ENCODE measurements at places on chromosomes 4 and X.

DNA sequence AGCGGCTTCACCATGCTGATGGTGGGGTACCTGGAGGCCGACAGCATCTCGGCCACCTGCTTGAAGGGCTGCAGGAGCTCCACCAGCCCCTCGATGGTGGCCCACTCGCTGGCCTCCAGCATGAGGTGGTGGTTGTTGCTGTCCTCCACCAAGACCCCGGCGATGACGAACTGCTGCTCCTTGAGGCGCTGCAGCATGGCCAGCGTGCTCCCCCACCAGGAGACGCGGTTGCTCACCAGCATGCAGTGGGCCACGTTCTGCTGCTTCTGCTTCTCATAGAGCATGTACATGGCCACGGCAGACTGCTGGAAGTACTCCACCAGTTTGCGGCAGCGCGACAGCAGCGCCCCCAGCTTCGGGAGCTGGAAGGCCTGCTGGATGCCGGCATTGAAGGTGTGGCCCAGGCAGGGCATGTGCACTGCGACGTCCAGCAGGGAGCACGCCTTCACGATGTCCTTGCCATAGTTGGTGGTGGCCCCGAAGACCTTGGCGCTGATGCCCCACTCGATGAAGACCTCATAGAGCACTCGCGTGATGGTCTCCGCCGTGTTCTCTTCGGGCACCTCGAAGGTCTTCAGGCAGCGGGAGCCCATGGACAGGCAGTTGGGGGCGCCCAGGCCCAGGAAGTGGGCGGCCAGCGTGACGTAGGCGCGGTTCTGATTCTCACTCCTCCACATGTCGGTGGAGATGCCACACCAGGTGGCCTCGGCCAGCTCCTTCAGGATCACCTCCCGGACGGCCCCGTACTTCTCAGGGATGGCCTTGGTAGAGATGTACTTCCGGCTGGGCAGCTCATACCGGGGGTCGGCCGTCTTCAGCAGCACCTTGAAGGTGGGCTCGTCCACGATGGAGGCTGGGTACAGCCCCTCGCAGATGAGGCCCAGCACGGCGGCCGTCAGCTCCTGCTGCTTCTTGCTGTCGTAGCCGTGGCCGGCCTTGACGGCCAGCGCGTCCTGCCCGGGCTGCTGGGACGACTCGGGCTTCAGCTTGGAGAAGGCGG, 11.0 kb downstream of the DHRSX start:
- no peak for DNase-seq

DNA sequence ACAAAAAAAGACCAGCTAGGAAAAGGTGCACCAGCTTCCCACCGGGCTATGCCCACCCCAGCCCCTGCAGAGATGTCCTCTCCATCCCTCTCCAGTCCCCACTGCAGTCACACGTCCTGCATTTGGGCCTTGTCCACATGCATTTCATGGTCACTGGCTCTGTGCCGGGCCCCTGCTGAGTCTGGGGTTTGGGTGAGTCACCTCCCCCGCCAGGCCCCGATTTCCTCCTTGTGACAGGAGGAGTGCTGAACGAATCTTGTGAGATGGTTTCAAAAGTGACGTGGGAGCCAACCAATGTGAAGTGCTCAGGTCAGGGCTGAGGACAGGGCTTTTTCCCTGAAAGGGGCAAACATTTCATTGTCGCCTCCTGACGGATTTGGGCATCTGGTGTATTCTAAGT, 7.1 kb downstream of the CPZ start:
- DNase-seq: no peak

- DNase-seq: peak; percentile 11
These were observed 968 bp upstream of the NELFA start for GRCh38 chr4:2009651-2010233.

DNA sequence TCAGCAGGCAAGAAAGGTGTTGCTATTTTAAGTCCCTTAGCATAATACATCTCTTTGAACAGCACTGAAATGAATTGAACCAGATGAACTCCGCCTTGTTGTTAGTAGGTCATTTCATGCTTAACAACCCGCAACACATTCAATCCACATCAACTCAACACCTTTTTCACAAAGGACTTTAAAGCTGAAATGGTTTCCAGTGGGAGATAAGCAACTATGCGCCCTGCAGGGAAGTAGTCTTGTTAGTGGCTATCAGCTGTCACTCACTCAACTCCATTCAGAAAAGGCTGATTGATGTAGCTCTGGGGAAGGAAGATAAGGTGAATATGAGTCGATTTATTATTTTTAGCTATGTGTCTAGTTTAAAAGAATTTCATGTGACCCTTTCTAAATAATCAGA, 46.0 kb downstream of the ATP8A1 start:
- no peak for DNase-seq

GRCh38 chrX:46860557-46860956, 23.7 kb downstream of the RP2 start:
- DNase-seq: no peak

GRCh38 chr4:42541647-42542046, 115.3 kb downstream of the ATP8A1 start:
- DNase-seq: no peak

GRCh38 chrX:22234380-22234779, 38.3 kb upstream of the CBLL2 start:
- no peak for DNase-seq

DNA sequence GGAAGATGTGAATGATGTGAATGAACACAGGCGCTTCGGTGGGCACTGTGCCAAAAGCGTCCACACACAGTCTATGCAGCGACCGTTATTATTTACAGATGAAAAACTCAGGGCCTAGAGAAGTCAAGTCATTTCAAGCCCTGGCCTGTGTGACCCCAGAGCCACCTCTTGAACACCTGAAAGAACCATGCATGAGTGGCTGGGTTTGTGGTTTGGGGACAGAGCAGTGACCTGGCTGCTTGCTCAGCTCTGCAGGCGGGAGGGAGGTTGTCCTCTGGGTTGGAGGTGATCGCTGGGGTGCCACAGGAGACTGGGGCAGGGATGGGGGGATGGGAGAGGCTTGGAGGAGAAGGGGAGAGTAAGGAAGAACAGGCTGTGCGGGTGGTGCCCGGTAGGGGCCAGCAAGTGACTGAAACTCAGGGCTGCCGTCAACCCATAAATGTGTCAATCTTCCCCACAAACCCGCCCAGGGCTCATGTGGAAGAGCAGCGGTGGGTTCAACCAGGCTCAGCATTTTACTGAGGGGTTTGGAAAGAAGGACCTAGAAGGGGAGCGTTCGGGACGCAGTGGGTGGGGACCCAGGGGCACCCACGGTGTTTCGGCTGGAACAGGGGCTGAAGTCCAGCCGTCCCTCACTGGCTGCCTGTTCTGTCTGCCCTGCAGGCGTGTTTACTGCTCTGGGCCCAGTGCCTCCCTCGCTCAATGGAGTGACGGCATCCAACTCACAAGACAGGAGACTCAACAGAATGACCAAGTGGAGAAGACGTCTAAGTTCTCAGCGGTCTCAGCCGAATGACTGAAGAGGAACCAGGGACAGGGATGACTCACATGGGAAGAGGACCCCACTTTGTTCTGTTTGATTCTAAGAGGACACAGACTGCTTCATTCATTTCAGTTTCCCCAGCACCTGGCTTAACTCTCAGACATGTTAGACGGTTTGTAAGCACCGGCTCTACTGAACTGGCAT, 167.8 kb downstream of the AFAP1 start:
- DNase-seq: no peak

- DNase-seq: no peak
These were observed 97.2 kb upstream of the ACSL4 start for GRCh38 chrX:109830157-109830703.
